ENCODE measurements at places on chromosomes 12 and 14.
A peak's percentile ranks its signal among the peaks of the same experiment; 100 is the strongest.

DNA sequence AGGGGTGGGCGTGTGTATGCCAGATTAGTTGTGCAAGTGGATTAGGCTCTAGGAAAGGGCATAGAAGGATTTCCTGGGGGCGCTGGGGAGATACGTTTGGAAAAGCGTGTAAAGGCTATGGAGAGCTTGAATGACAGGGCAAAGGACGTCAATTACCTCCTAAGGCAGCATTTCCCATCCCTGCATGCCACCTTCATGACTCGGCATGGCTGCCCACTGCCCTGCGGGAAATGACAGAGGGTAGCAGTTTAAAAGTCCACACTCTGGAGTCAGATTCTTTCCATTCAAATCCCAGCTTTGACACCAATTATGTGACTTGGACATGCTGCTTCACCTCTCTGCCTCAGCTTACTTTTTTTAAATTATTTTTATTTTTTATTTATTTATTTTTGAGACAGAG lies 14.8 kb upstream of the TMEM229B start:
- DNase-seq: no peak

DNA sequence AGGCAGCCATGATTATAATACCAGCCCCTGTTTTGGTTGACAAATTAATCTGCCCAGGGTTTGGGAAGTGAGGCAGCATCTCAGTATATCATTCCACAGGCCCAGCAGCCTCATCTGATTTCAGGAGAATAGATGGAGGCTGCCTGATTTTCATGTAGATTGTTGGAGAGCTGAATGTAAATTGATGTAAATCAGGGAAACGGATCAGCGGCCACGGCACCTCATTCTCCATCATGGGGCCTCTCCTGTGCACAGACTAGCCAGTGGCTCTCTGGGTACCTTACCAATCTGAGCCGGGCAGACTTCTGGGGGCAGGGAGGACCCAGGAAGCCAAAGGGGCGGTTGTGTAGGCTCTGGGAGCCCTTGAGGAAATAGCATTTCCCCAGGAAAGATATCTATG lies 63.7 kb upstream of the GSC start:
- no peak for DNase-seq

DNA sequence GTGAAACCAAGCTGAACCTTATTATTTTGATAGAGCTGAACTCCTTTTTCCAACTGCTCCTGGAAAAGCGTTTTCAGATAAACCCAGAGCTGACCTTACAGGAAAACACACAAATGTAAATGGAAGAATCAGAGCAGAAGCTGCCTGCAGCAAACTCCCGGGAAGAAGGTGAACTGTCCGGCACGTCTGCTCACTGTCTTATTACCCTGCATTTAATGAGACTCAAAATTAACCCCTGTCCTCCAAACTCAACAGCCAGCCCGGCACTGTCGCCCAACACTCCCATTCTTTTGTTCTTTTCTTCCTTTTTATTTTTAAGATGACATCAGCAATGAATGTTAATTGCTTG lies 1046.9 kb upstream of the FLRT2 start:
- no peak for DNase-seq

- no peak for DNase-seq
Observed at GRCh38 chr12:75662511-75663159, 151.2 kb upstream of the KRR1 start.

DNA sequence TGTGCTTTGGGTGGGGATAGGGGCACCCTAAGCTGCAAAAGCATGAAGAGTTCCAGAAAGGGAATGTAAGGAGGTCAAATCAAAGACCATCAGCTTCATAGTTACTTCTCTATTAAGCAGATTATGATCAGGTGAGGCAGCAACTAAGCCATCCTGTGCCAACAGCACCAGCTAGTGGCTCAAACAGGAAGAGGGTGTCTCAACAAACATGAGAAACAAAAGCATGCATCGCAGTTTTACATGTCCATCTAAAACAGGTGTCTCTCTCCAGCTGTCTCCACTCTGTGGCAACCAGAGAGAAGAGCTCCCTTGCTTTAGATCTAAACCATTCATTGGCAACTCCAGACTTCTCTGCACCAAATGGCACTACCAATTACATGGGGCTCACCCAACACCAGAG lies 52.9 kb downstream of the ACTN1 start:
- DNase-seq: no peak

- DNase-seq: peak; percentile 86
Observed at GRCh38 chr12:113070117-113070906, 13.8 kb downstream of the DTX1 start.

- no peak for DNase-seq
Observed at GRCh38 chr12:105921872-105922669, 216.7 kb downstream of the NUAK1 start.

DNA sequence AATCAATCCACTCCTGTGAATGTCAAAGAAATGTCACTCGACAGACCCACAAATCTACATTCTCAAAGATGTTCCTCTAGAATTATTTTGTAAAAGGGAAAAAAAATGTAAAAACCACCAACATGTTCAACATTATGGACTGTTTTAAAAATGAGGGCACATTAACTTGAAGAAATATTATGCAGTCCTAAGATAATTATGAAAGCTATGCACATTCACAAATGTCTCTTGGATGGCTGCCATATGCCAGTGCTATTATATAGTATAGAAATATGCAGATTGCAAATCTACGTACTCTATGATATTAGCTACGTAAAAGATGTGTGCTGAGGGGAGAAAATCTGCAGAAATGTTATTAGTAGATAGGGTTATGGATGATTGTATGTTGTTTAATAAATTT lies 334.2 kb downstream of the BMP4 start:
- DNase-seq: no peak

GRCh38 chr12:129854591-129854990 lies 49.2 kb downstream of the TMEM132D start:
- no peak for DNase-seq

DNA sequence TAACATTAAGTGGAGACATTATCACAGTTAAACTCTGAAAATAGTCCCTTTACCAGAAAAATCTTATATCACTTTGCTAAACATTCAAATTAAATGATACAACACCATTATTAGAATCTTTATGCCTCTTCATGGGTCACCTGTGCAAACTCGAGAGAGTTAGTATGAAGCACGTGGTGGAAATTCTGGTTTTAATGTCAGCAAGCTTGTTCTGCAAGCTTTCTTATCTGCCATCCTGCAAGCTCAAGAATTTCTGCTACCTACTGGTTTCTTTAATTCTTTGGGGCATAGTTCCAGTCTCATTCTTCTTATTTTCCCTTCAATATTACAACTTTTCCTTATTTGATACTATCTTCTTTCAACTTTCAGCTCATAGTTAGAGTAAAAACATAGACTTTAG lies 868 bp downstream of the CATSPERB start:
- DNase-seq: no peak

- no peak for DNase-seq
Observed at GRCh38 chr12:28172434-28173030, 17.7 kb upstream of the CCDC91 start.

DNA sequence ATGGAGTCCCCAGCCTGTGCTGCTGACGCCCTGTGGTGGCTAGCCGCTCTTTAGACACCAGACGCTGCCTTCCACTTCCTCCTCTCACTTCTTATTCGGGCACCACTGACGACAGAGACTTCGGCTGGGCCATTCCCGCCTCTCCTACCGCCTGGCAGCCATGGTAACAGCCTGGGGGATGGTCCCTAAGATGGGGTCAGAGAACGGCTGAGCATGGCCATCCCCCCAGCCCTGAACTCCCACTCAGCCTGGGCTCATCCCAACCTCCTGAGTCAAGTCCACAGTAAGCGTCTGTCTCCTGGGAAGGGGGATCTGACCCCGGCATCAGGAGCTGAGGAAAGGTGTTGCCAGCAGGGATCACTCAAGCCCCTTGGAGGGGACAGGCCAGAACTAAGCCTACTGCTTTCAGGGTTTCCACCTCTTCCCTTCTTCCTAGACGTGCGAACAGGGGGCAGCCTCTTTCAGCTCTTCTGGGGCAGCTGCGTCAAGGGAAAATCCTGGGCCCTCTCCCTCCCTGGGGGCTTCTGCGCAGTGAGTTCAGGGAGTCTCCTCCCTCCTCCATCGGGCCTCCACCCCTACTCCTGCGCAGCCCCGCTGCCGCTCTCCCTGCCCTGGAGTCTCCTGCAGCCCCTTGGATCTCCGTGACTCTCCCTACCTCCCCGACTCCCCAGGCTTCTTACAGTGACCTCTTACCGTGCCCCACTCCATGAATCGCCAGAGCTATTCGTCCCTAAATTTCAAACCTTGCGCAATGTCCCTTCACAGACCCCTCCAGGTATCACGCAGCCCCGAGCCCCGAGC lies 643 bp upstream of the TAMALIN start:
- DNase-seq: peak; percentile 96

GRCh38 chr12:55780685-55781084 lies 36.8 kb downstream of the SARNP start:
- peak; percentile 62 for DNase-seq

DNA sequence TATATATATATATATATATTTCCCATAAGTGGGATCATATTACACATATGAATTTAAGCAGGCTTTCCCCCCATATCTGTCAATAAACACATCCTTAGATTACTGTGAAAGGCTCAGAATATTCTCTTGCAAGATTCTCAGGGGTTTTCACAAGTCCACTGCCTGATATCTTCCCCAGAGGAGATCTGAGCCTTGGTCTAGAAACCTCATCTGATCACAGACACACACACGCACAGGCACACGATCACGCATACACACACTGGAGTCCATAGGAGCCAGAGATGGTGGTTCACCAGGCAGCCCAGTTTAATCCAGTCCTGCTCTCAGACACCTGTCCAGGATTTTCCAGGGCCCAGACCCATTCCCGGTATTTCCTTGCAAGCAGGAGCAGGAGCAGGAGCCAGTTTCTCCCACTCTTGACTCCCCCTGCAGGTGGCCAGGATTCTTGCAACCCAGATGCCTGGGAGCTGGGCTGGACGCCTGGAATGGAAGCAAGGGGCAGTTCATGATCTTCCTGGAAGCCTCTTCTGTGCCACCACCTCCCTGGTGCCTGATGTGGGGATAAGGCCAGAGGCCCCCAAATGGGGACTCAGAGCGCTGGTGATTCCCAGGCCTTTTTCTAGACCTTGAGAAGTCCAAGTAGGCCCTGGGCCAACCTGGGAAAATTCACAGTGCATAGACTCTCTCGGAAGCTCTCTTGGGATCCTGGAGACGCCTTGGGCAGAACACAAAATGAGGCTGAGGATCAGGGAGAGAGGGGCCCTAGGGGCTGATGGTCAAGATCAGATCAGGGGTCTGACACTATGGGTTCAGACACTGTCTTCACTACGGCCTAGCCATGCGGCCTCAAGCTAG lies 16.5 kb upstream of the KRT78 start:
- DNase-seq: peak; percentile 49

GRCh38 chr14:80425686-80426085 lies 214.4 kb upstream of the DIO2 start:
- no peak for DNase-seq

DNA sequence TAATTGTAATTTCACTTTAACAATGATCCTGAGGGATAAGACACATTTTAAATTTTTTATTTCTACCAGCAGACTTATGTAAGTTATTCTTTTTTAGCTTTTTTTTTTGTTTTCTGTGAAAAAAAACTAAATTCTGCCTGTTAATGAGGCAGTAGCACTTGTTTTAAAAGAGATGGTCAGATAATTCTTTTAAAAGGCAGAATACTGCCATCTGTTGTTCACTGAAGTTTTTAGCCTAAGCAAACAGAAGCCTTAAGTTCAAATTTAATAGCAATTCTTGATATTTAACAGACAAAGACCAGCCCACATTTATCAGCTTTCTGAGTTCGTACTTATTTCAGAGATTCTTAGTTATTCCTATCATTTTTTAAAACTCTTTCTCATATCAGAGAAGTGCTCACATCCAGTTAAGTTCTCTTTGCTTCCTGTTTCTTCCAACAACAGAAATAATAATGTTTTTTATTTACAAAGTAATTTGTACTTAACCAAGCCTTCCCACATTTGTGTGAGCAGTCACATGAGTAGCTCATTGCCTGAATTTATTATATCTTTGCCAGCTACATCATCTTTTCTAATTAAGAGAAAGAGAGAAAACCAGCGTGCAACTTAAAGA lies 93.4 kb upstream of the SLCO1C1 start:
- peak; percentile 29 for DNase-seq

- peak; percentile 55 for DNase-seq
Observed at GRCh38 chr14:73762375-73762822, 48.2 kb upstream of the PNMA1 start.

DNA sequence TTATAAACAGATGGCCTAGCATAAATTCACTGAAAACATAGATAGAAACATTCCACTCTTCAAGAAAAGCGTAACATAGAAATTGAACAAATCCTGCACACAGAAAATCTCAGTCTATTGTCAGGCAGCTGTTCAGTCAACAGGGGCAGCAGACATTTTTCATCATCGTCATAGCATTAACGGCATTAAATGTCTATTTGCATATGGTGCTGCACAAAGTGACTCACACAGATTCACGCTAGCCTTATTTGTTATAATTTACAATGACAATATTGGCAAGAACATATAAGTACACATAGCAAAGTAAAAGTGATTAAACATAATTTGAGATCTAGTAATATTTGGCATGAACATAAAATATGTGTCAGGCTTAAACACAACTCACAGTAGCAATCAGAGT lies 95.7 kb downstream of the CEP128 start:
- no peak for DNase-seq

DNA sequence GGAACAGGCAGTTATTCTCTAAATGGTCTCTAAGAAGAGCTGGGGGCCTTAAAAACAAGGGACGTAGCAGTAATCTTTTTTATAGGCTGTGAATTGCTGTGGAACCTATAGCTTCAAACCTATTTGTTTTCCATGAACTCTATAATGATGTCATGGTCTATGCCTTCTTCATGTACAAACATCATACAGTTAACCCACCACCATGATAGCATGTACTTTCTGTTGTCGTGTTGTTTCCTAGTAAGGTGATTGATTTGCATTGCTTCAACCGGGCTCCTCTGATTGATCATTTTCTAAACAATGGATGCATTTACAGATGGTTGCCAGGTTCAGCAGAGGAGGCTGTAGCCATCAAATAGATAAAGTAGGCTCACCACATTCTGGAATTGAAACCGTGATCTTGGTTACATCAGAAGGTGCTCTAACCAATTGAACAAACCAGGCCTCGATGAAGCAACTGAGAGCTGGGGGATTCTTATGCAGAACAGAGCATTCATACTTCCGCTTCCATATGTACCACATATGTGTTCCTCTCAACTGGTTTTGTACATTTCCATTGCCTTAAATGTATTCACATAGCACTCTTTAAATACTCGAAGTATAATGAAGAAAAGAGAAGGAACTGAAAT lies 25.6 kb upstream of the PCNX1 start:
- peak; percentile 98 for DNase-seq

- DNase-seq: no peak
Observed at GRCh38 chr14:35388656-35389314, 15.8 kb downstream of the NFKBIA start.

DNA sequence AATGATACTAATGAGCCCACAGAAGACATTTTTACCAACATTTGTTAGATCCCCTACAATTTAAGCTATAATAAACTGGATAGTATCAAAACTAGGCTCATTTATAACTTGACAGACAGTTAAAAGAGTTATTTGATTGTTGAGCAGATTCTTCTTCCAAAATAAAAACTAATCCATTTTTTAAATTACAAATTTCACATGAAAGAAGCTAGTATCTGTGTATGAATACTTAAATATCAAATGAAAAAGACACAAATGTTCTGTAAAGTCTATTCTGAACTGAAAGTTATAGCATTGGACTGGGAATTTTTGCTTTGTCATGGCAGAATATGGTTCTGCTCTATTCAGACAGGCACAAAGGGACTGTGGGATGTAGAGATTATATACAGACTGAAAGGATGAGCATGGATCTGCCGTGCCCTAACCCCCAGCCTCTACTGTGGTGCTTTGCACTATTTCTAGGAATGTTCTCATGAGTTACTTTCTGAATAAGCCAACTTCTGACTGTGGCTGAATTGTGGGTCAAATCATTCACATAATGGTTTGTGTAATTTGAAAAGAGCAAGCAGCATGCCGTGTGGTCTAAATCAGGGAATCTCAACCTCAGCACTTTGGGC lies 352.7 kb downstream of the KCNH5 start:
- DNase-seq: no peak
